Bone marrow (tissue), 2 donors: ENCODE measurements at places on chromosomes 3 and 15.

GRCh38 chr15:77266708-77267386, 153.1 kb downstream of the PEAK1 start:
- DNase-seq = no peak

DNA sequence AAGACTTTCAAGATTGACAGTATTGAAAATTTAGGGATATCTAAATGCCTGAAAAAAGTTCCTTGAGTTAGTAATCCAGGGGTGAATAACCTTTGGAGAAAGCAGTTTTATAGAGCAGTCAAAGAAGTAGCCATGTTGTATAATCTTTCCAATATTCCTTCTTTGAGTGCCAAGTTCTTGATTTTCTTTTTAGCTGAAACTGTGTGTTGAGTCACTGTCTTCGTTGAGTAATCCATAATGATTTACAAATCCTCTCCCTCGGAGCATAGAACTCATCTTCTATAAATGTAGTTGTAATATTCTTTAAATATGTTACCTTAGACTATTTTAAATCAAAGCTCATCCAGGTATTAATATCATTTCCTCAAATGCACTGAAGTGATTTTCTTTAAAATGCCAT, 135.2 kb downstream of the BBX start:
- no peak for DNase-seq

GRCh38 chr15:40921949-40922607, 7.1 kb upstream of the DLL4 start:
- DNase-seq = no peak

- DNase-seq = peak; percentile 24
These were observed 5.2 kb upstream of the EBLN2 start for GRCh38 chr3:73056014-73056844.

DNA sequence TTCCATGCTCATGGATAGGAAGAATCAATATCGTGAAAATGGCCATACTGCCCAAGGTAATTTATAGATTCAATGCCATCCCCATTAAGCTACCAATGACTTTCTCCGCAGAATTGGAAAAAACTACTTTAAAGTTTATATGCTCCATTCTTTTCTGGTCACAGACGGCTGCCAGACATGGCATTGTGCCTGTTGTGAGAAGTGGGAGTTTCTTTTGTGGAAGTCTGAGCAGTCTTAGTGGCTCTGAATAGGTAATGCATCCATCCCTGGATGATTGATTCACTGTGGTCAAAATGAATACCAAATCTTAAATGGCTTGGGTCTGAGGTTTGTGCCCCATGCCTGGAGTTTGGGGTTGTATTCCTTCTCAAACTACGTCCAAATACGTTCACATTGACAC, 274.5 kb upstream of the AZI2 start:
- DNase-seq = no peak

DNA sequence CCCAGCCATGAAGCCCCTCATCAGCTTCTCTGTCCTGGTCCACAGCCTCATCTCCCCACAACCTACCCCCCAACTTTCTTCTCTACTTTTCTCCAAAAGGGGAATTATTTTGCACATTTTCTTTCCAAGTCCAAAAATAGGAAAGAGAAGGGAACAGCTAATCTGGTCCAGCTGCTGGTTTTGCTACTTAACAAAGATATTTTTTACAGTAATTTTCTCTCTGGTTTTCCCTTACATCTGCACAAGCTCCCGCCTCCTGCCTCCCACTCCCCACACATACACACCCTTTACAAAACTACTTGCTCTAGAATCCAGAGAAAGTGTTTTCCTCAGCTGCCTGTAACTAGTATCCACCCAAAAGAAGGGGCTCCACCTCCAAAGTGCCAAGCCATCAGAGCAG, 177.2 kb downstream of the POLR2M start:
- no peak for DNase-seq

- DNase-seq = no peak
These were observed 151.9 kb upstream of the LINGO1 start for GRCh38 chr15:77784361-77785292.

GRCh38 chr15:99635794-99636193, 70.0 kb downstream of the MEF2A start:
- no peak for DNase-seq

DNA sequence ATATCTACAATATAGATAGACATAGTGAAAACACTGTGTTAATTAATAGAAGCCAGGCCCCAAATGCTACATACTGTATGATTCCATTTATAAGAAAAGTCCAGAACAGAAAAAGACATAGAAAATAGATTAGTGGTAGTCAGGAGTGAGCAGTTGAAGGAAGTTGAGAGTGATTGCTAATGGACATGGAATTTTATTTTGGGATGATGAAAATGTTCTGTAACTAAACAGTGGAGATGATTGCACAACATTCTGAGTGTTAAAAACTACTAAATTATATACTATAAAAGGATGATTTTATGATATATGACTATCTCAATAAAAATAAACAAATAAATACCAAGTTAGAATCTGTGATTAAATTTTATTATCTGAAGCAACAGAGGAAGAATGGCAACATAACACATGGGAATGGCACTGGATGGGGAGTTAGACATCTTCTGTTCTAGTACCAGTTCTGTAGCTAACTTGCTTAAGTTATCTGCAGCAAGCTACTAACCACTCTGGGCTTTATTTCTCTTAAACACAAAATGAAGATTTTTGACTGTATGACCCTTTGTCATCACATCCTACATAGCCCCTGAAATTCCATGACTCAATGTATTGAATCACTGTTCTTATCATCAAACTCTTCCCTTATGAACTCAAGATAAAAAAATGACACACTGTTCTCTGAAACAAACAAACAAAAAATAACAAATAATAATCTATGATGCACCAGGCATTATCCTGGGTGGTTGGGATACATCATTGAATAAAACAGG, 612.7 kb downstream of the TBL1XR1 start:
- no peak for DNase-seq

- DNase-seq = no peak
These were observed 8.4 kb upstream of the PPP1R2 start for GRCh38 chr3:195551381-195551978.

DNA sequence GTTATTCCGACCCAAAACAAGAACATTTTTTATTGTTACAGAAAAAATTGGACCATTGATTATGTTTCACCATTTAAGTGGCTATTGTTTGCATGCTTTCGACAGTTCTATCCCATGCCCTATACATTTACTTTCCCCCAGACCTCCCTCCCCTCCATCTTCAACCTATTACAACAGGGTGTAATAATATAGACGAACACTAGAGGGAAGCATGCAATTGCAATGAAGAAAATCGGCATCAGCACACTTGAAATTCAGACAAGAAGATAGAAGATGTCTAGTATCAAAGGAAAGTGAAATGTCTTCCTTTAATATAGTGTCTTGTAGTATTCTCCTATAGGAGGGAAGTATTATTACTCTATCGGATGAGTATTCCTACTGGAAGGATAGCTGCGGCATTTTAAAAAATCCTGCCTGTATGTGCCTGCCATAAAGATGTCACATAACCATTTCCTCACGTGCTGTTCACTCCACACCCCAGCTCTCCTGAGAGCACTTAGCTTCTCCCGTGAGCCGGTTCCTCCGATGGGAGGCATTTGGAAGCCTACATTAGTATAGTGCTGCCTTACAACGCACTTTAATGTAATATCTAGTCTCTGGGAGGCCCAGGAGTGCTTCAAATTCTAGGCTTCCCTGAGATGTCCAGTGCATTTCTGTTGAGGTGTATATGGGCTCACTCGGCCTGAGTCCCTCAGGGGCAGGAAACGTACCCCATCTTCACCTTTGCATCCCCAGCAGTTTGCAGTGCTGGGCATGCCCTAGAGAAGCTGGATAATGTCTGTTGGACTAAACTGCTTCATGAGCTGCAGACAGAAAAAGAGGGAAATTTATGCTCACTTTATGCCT, 17.8 kb upstream of the ERICH6 start:
- DNase-seq = no peak

GRCh38 chr3:137201066-137201465, 243.3 kb downstream of the IL20RB start:
- no peak for DNase-seq
